Stimulated activated CD8-positive, alpha-beta memory T cell treated with anti-CD3 and anti-CD28 coated beads, Interleukin-2, amount 100 ng/mL, for 48 hours (primary cell): ENCODE measurements at places on chromosomes 6 and 20.

- no peak for DNase-seq
Observed at GRCh38 chr20:13870170-13870748, 85.4 kb downstream of the NDUFAF5 start.

DNA sequence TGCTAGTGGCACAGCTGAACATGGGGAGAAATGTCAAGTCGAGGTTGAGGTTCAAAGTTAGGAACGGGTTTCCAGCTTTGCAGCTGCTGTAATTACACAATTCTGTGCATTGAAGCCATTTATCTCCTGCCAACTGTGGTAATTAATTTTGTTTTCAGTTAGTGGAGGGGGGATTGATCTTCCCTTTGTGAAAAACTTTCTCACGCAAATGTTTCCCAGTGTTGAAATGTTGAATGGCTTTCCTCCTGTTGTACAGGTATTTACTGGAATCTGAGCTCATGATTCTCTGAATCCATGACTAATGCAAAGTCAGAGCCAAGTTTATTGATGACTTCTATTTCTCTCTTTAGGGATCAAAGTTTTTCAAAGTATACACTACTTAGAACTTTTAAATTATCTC lies 198.4 kb upstream of the SLC35B3 start:
- DNase-seq, result no peak

- no peak for DNase-seq
Observed at GRCh38 chr6:21486115-21486514, 107.4 kb upstream of the SOX4 start.

GRCh38 chr6:167708501-167709094 lies 118.1 kb upstream of the AFDN start:
- DNase-seq, result no peak

GRCh38 chr6:129748901-129749748 lies 39.1 kb upstream of the ARHGAP18 start:
- DNase-seq, result no peak

DNA sequence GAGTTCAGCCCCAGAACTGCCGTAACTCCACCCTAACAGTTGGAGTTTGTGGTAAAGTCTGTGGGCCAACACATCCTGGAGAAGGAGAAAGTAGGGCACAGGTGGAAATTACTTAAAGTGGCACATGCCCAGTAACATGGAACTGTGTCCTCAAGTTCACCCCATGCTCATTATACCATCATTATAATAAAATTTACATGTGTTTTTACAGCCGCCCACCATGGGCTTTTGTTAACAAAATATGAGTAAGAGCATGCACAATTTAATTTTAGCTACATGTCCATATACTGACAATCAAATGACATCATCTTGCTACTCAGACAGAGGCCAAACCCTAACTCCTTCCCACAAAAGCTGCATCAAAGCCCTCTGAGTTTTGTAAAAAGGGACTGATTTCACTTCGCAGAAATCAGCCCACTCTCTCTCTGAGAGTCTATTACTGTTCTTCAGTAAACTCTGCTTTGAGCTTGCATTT lies 17.3 kb upstream of the ELOVL4 start:
- DNase-seq, result no peak

- no peak for DNase-seq
Observed at GRCh38 chr6:141153563-141153962, 979.2 kb upstream of the GJE1 start.

DNA sequence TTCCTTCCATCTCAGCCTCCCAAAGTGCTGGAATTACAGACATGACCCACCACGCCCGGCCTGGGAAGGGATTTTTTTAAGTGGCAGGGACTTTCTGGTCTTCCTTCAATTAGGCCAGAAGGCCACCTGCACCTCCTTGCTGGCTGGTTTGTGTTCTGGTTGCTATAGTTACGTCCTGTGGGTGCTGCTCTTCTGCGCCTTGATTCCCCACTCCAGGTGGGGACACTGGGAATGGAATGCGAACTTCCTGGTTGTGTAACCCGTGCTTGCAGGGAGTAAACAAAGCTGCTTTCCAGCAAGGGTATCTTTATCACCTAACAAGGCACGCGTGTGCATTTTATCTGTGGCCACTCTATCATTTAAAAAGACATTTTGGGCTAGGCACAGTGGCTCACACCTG lies 117.7 kb downstream of the PLEKHG1 start:
- no peak for DNase-seq

DNA sequence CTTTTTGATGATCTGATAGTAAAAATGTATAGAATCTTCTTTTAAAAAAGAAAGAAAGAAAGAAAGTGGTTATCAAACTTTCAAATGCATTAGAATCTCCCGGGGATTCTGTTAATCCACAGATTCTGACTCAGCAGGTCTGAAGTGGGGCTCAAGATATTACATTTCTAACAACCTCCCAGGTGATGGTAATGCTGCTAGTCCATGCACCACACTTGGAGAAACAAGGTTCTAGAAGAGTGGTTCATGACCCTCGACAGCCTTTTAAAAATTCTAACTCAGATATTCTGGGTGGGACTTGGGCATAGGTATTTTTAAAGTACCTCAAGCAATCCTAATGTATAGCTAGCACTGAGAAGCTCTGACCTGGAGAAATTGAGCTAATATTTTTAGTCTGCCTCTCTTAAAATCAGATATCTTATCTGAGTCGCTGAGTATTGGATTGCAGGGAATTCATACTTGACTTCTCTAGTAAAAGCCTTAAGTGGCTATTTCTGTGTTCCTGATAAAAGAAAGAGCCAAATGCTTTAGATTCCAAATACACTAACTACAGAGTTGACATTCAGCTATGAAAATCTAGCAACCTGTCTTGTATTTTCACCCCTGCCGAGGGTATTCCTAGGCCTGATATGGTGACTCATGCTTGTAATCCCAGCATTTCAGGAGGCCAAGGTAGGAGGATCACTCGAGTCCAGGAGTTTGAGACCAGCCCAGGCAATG lies 252.4 kb downstream of the PHACTR1 start:
- no peak for DNase-seq

GRCh38 chr6:155103816-155104366 lies 108.8 kb downstream of the TIAM2 start:
- DNase-seq, result no peak

DNA sequence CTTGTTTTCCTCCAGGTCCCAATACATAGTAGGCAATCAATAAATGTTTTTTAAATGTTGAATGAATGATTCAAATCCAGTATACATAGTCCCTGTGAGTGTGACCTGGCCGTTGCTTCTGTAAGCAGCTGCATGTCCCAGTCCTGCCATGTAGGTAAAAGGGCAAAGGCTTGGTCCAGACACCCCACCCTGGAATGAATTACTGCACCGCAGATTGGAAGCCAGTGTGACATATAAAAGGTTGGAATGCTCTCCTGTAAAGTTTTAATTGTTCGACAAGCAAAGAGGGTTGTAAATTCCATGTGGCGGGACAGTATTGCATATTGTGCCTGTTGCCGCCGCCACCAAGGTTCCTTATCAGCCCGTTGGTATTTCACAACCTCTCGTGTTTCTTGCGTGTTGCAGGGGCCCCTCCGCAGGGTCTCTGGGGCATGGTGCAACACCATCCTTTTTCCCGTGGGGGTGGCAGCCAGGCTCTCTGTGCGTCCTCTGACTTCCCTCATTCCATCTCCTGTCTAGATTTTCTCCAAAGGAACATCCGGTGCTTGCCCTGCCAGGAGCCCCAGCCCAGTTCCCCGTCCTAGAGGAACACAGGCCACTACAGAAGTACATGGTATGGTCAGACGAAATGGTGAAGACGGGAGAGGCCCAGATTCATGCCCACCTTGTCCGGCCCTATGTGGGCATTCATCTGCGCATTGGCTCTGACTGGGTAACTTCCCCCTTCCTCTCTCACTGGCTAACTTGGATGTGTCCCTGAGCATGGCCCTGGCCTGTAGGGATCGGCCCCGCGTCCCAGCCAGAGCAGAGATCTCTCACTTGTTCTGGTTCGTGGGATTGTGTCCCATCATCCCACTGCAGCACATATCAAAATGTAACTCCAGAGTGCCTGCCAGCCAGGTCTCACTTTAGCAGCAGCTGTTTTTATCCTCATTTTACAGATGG lies 20.3 kb downstream of the POFUT1 start:
- DNase-seq, result no peak

- peak; percentile 1 for DNase-seq
Observed at GRCh38 chr20:20593447-20594170, 118.8 kb downstream of the RALGAPA2 start.

DNA sequence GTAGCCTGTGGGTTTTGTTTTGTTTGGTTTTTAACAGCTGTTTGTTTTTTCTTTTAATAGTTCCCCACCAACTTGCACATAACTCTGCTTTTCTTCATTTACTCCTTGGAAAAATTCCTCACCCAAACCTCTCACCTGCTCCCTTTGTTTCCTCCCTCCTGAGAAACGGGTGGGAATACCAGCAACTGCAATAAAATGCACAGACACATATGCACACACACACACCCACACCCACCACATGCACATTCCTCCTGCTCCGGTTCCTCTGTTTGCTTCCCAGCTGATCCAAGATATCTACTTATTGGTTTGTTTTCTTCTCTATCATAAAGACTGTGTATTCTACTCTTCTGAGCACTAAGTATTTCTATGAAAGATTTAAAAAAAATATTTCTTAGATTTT lies 161.1 kb upstream of the EPHA7 start:
- DNase-seq, result no peak

DNA sequence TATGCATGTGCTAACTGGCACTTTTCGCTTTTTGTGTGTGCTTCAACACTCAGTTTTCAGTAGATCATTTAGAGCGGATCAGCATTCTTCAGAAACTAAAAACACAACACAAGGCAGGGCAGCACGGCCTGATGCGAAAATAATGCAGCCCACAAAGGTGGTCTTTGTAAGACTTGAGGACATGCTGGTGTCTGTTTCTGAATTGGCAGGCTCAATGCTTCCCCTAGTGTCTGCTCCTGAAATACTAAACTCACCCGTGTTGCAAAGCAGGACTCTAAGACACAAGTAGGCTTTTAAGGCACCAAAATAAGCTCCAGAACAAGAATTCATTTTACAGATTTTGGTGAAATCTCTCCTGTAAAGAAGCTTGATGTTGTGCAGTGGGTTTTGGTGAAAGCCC lies 676.5 kb downstream of the TENT5A start:
- DNase-seq, result no peak

DNA sequence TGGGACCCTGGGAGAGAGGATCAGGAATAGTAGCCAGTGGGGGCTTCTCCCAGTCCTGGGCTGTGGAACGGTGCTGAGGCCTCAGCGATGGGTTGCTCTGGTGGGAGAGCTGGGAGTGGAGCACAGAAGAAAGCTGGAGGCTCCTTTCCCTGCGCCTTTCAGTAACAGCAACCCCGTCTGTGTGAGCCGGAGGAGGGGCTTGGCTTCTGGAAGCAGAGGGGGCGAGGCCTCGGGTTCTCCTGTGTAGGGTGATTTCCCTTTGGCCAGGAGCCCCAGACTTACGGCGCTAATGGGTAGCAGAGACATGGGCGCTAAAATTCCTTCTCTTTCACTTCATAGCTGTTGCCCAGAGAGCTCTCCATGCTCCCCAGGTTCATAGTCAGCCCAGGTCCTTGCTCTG lies 55.0 kb downstream of the DAAM2 start:
- DNase-seq, result no peak

DNA sequence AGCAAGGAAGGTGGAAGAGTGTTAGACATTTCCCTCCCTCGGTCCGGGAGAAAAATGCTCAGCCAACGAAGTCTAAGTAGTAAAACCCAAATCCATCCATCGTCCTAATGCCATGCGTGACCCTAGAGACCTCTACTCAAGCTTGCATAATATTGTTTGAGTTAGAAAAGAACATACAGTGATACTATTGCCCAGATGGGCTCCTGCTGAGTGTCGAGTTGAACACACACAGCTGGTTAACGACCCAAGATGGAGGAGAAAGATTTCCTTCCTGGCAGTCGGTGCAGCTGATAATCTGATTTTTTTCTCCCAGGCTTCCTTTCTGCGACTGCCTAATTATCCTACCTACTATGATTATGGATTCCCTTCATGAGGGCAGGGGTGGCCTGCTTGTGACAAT lies 164.4 kb upstream of the KCNG1 start:
- no peak for DNase-seq

DNA sequence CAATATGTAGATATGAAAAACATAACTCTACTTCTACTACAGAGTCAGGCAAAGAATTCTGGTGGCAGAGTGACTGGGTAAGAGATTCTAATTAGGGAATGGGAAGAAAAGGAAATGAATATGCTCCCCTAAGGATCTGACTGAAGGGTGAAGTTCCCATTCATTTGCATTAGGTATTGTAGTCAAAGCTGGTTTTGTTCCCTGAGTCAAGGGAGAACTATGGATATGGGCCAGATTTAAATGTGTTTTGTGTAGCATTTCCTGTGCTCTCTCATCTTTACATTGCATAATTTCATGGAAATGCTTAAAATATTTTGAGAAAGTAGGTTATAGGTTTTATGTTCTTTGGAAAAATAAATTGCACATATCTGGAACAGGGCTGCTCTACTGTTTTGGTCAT lies 299.7 kb downstream of the BTBD3 start:
- no peak for DNase-seq

- no peak for DNase-seq
Observed at GRCh38 chr20:37870294-37870693, 32.6 kb upstream of the VSTM2L start.

- DNase-seq, result no peak
Observed at GRCh38 chr6:88238901-88239300, 72.8 kb upstream of the CNR1 start.

GRCh38 chr6:33709605-33710295 lies 1.8 kb downstream of the UQCC2 start:
- DNase-seq, result no peak

DNA sequence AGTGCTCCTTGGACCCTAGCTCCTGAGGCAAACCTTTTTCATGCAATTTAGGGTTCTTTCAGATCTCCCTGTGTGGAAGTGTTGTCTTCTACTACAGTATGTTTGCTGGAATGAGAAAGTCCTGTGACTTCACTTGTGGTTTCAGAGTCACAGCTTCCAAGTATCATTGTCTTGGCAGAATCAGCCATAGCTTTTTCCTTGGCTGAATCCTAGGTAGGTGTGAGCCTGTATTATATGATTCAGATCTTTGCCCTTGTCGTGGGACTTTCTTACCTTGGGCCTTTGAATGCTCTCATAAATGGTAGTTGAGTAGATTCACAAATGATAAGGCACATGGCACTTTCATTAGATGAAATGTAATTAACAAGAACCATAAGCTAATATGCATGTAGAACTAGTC lies 16.5 kb downstream of the CARMIL1 start:
- no peak for DNase-seq

DNA sequence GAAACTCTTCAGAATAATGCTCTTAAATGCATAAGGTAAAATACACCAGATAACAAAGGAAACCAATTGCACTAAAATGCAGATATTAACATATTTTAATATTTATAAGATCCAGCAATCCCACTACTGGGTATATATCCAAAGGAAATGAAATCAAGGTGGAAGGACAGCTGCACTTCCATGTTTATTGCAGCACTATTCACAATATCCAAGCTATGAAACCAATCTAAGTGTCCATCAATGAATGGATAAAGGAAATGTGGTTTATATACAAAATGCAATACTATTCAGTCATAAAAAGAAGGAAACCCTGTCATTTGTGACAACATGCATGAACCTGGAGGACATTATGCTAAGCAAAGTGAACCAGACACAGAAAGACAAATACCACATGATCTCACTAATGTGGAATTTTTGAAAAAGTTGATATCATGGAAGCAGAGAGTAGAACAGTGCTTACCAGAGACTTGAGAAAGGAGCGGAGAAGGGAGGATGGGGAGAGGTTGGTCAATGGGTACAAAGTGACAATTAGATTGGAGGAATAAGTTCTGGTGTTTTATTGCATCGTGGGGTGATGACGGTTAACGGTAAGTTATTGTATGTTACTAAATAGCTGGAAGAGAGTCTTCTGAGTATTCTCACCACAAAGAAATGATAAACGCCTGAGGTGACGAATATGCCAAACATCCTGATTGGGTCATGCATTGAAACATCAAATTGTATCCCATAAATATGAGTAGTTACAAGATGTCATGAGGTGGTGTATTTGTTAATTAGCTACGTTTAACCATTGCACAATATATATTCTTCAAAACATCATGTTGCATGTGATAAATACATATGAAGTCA lies 37.9 kb upstream of the RNF24 start:
- DNase-seq, result no peak
